Activated CD4-positive, alpha-beta T cell treated with anti-CD3 and anti-CD28 coated beads for 1 hour (primary cell): ENCODE measurements at places on chromosomes 7 and 10.

DNA sequence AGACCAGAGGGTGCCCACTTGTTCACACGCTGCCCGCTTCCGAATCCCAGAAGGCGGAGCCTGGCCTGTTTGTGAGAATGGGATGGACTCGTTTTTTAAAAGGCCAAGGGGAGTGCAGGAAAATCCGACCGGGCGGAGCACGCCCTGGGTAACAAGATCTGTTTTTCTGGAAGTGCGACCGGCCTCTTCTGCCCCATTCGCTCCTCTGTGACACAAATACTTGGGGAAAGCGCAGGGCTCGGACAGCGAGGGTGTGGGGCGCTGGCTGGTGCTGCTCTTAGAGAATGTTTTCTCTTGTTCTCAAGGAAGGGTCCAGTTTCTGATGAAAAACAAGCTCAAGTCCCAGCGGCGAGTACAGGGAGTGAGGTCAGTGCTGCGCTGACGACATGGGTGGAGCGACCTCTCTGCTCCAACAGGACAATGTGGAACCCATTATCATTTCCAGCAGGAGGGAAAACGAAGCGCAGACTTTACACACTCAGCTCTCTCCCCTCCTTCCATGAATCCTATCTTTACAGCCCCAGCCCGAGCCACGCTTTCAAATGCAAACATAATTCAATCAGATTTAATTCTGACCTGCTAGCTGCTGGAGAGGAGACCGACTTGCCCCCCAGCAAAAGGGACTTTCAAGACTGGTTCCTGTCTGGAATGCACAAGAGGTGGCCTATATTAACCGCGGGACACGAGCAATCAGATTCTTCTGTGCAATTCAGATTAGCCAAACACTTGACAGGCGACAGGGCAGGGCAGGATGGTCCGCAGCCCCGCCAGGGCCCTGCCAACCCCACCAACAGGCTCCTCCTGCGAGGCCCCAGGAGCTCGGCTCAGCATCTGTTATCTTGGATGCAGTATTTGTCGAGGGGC lies 1.1 kb downstream of the RADIL start:
- DNase-seq = no peak

DNA sequence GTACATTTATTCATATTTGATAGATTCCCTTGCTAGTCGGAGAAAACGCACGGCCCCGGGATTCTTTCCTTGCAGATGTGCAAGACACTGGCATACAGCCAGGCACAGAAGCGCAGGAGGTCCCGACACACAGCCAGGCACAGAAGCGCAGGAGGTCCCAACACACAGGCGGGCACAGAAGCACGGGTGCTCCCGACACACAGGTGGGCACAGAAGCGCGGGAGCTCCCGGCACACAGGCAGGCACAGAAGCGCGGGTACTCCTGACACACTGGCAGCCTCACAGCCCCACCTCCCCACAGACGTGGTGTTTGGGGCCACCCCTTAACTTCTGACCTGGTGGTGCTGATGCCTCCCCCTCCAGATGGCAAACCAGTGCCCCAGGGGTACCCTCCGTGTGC lies 237.3 kb downstream of the ZMYND11 start:
- DNase-seq = no peak

DNA sequence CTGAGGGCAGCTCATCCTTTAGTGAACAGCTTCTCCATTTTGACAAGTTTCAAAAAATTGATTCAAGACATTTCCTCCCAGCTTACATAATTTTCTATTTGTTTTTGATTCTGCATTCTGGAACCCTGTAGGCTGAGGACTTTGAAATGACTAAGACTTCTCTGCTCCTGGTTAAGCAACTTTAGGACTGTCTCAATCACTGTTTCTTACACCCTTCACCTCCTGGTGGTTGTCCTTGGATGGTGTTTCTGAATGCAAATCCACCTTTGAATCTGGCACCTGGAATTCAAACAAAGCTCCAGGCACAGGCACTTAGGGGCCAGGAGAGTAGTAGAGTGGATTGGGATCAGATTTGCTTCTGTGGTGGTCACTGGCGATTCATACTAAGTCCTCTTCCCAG lies 595.5 kb downstream of the LRMDA start:
- no peak for DNase-seq

- DNase-seq = no peak
Measured at GRCh38 chr7:155059703-155060102, 10.4 kb upstream of the HTR5A start.

GRCh38 chr10:45495438-45496152 lies 121.6 kb downstream of the ALOX5 start:
- no peak for DNase-seq

DNA sequence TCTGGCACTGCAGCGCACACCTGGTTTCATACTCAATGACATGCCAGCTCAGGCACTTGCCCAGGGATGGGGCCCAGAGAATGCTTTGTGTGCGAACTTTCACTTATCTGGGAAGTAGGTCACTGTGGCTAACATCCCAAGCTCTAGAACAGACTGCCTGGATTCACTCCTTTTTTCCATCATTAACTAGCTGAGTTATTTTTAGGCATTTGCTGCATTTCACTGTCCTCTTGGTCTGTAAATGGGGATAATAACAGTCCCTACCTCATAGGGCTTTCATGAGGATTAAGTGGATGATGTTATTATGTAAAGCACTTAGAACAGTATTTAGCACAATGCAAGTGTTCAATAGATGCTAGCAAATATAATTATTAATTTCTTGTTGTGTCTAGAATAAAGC lies 98.7 kb upstream of the DOCK1 start:
- DNase-seq = no peak

GRCh38 chr10:48658243-48658974 lies 26.3 kb upstream of the WDFY4 start:
- DNase-seq = no peak

- DNase-seq = no peak
Measured at GRCh38 chr10:73979809-73980433, 18.0 kb upstream of the VCL start.

- no peak for DNase-seq
Measured at GRCh38 chr7:74187915-74188675, 13.9 kb downstream of the EIF4H start.

GRCh38 chr7:73828107-73828803 lies 2.5 kb upstream of the CLDN4 start:
- no peak for DNase-seq

DNA sequence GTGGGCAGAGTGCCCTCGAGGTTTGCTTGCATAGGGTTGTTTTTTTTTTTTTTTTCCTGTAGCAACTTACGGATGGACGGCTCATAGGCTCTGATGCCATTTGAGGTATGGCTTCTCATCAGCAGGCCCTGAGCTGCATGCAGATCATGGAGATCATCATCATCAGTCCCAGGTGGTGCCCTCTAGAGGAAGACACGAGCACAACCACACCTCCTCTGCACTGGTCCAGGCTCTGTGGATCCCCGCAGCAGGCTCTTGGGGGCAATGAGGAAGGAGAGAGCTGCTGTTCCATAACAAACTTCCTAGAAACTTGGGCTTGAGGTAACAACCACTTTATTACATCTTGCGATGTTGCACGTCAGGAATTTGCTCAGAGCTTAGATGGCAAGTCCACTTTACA lies 132.7 kb upstream of the CXCL12 start:
- no peak for DNase-seq

DNA sequence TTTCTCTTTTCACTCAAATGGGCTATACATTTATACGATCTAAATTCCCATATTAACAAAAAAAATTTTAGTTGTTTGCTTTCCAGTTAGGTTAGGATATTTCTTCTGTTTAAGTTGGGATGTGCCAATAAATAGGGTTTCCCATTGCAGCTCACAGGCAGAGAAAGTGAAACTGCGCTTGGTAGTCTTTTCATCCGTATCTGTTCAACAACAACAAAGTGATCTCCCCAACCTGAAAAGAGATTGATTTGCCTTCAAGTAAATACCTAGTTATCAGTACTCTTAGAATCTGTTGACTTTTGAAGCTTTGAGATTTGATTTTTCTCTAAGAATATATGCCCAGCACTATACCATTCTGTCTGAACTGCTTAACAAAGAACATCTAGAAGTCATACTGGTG lies 143.4 kb downstream of the DYNC1I1 start:
- no peak for DNase-seq

DNA sequence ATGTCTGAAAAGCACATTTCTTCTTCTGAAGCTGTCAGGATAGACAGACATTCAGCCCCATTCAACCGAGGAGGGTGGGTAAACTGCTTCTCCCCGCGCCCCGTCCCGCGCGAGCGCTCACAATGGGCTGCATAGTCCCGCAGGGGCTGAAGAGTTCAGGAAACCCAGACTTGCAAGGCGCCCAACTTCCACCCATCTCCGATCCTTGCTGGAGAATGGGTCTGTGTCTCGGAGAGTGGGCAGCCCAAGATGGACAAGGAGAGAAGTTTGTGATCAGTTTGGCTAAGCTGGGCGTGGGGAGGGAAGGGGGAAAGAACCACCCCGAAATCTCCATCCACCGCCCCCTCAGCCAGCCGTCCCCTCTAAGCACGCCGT lies 686 bp downstream of the AASS start:
- DNase-seq = no peak

DNA sequence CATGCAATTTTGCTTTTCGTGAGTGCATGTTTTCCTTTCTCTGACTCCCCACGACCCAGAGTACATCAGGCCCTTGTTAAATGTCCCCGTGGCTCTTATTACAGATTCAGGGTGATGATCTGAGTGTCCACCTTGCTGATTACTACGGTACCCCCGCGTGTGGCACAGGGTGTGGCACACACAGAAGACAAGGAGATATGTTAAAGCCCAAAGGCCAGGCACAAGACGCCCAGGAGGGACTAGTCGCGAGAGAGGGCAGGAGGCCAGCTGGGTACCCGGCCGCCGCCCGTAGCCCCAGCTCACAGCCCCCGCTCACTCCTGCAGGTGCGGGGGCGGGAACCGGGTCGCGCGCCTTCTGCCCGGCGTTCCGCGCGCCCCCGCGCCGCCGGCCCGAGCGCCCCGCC lies 281 bp upstream of the EXOC6 start:
- DNase-seq = peak; percentile 78

- no peak for DNase-seq
Measured at GRCh38 chr7:158085741-158086695, 501.6 kb downstream of the PTPRN2 start.

DNA sequence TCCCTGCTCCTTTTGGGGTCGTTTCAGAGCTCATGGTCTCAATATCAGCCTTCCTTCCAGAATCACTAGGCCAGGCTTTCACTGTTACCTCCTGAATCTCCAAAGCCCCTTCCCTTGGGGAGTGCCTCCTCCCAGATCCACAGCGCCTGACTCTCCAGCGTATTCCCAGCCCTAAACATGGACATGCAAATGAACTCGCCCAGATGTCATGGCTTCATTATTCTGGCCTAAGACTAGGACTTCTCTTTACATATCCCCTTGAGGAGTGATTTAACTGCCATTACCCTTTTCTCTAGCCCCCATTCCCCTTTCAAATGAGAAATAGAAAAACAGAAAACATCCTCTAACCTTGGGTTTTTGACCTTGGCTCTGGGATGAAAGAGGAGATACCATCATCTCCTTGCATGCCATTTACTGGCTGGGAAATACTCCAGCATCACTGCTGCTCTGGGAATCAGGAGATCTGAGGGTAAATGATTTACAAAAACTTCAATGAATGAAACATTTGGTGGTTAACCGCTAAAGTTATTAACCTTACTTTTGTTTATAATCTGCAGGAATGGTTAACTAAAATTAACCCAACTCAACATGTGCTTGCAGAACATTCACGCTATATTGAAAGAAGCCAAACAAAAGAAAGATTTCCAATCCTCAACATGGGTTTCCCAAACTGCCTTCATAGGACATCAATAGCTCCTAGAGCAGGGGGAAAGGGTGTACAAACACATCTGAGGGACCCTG lies 37.0 kb downstream of the FAM171A1 start:
- no peak for DNase-seq

GRCh38 chr7:98913026-98913425 lies 34.7 kb downstream of the TRRAP start:
- DNase-seq = no peak

GRCh38 chr7:69722843-69723242 lies 124.6 kb downstream of the AUTS2 start:
- no peak for DNase-seq

- no peak for DNase-seq
Measured at GRCh38 chr7:117019786-117020590, 66.7 kb downstream of the ST7 start.

GRCh38 chr10:50260791-50261281 lies 9.5 kb upstream of the ASAH2 start:
- DNase-seq = no peak

DNA sequence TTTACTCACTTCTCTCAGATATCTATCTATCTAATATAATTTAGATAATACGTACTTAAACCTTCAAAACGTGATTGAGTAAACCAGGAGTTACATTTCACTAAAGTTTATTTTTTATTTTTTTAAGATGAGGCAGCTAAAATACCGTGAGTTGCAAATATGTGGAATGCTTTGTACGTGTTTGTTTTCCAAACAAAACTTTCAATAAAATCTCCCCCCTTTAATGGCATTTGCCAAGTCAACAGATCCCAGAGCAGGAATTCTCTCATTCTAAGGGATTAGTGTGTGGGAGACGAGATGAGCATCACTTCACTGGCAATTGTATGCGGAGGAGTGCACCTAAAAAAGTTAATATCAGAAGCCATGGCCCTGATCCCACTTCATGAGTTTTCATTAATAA lies 53.7 kb upstream of the MAGI2 start:
- no peak for DNase-seq

DNA sequence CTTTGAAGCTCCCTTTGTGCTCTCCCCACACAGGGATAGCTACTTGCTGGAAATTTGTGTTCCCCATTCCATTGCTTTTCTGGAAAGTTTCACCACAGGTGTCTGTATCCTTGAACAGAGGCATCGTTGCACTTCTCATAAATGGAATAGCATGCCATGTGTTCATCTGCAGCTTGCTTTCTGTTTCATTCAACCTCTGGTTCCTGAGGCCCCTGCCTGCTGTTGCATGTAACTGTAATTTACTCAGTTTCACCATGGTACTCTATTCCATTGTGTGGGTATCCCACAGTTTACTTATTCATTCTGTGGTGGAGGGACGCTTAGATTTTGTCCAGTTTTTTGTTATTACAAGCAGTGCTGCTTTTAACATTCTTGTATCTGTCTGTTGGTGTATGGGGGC lies 32.0 kb downstream of the EEPD1 start:
- no peak for DNase-seq

- no peak for DNase-seq
Measured at GRCh38 chr10:71258046-71258445, 45.7 kb downstream of the UNC5B start.

GRCh38 chr7:42107484-42108240 lies 129.3 kb downstream of the GLI3 start:
- no peak for DNase-seq

GRCh38 chr10:60565492-60565891 lies 175.8 kb upstream of the ANK3 start:
- DNase-seq = no peak

- DNase-seq = no peak
Measured at GRCh38 chr10:67319976-67320375, 376.0 kb downstream of the CTNNA3 start.

GRCh38 chr10:112221545-112221944 lies 38.0 kb upstream of the GPAM start:
- DNase-seq = no peak
